ENCODE measurements at places on chromosomes 7 and 10. TPM values are rescaled to one million over a fixed set of nuclear protein-coding genes. Genes with fewer than 3 reads are reported as not detected.

The OR2A1 gene
- total RNA-seq, result not detected

The RNLS gene
- total RNA-seq, result 28.6 TPM

The PON3 gene
- total RNA-seq, result 1.4 TPM

The GDF2 gene
- total RNA-seq, result 0.11 TPM

The PTPRN2 gene
- total RNA-seq, result 2.9 TPM

- H3K27ac ChIP-seq, result no peak overlapping the region
- no peak for DNase-seq
- H3K4me1 ChIP-seq, result peaks cover 6% of the 10 kb centered on the region
- H3K36me3 ChIP-seq, result no peaks in the 10 kb centered on the region
- no peaks in the 10 kb centered on the region for H3K27me3 ChIP-seq
- H3K4me3 ChIP-seq, result no peak overlapping the region
Measured at GRCh38 chr10:11604865-11605650, 6.4 kb downstream of the USP6NL start.

GRCh38 chr7:111788286-111789047 is 226.2 kb upstream of the IMMP2L start:
- no peaks in the 10 kb centered on the region for H3K4me1 ChIP-seq
- no peak overlapping the region for H3K27ac ChIP-seq
- no peak for DNase-seq
- H3K4me3 ChIP-seq, result no peak overlapping the region
- H3K36me3 ChIP-seq, result no peaks in the 10 kb centered on the region

GRCh38 chr7:48183965-48184364 is 12.7 kb downstream of the ABCA13 start:
- H3K4me3 ChIP-seq, result no peak overlapping the region
- no peaks in the 10 kb centered on the region for H3K27me3 ChIP-seq
- no peaks in the 10 kb centered on the region for H3K36me3 ChIP-seq
- no peak for DNase-seq

DNA sequence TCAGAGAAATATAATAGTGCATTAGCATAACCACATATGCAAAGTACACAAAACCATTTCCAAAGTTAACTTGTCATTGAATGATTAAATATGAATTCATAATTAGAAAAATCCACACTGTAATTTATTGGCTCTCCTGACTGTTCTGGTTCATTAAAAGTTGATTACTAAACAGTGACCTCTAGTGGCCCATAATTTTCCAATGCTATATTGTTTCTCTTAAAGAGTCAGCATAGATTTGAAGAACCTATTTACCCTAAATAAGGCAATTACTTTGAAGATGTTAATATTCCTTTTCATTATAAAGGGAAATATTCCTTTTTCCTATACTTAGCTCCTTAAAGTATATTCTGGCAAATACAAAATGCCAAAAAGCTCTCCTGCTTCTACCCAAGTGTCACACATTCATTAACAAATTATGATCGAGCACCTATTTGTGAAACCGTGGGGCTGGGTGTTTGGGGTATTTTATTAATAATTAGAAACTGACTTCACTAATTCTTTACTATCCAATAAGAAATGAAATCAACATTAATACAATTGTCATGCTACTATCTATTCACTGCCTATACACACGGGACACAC is 86.2 kb downstream of the HIBADH start:
- no peaks in the 10 kb centered on the region for H3K36me3 ChIP-seq
- no peak overlapping the region for H3K27ac ChIP-seq
- H3K4me1 ChIP-seq, result no peaks in the 10 kb centered on the region
- H3K27me3 ChIP-seq, result no peaks in the 10 kb centered on the region
- DNase-seq, result no peak

GRCh38 chr7:156781972-156782371 is 111.0 kb downstream of the LMBR1 start:
- no peaks in the 10 kb centered on the region for H3K4me1 ChIP-seq
- no peak overlapping the region for H3K4me3 ChIP-seq
- no peak for DNase-seq
- no peak overlapping the region for H3K27ac ChIP-seq
- no peaks in the 10 kb centered on the region for H3K27me3 ChIP-seq

DNA sequence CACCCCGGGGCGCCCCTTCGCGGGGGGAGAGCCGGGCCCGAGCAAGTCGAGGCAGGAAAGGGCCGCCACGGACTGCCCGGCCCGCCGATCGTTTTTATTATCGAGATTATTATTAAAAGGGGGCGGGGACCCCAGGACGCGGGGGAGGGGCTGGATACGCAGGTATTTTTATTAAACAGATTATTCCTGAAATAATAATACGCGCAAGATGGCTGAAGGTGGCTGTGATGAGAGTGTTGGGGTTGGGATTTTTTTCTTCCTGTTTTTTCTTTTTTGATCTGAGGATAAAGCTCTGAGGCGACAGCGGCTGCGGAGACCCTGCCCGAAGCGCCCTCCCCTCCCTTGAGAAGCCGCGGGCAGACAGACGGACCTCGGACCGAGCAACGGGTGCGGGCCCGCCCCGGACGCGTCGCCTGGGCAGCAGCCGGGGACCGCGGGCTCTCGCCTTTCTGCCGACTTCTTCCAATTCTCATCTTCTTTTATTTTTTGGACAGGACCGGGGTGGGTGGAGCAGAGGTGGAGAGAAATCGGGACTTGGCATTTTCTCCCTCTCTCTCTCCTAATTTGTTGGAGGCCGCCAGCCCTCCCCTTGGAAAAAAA is 1.4 kb upstream of the TRIM8 start:
- H3K36me3 ChIP-seq, result no peaks in the 10 kb centered on the region
- peak overlapping the region; percentile 97 for H3K27ac ChIP-seq

DNA sequence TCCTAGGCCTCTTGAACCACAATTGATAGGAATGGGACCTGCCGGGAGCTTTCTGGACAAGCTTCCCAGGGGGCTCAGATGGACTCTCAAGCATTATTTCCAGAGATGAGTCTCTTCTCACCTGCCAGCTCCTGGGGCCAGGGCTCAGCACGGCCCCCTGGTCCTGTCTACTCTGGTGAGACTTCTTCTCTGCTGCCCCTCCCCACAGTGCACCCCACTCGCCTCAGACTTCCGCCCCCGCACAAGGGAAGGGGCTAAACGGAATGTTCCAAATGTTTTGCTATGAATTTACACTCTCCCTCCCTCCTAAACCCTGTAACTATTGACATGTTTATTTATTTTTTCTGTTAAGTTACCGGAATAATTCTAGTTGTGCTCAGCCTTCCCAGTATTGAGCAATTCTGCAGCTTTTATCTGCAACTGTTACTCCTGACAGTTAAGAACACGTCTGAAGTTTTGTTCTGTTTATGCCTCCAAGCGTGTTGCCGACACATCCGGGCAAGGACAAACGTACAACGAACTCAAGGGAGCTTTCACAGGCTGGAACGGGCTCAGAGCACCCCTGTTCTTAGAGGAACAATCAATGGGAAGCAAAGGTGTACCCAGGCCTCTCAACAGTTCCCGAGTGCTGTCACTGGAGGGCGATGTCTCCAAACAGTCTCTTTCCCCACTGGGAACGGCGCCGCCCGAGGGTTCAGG is 55.2 kb downstream of the FHIP2A start:
- DNase-seq, result peak; percentile 90
- no peaks in the 10 kb centered on the region for H3K36me3 ChIP-seq
- no peak overlapping the region for H3K27ac ChIP-seq
- peaks cover 19% of the 10 kb centered on the region for H3K4me1 ChIP-seq

- H3K27ac ChIP-seq, result no peak overlapping the region
- no peaks in the 10 kb centered on the region for H3K36me3 ChIP-seq
- no peaks in the 10 kb centered on the region for H3K27me3 ChIP-seq
- peaks cover 15% of the 10 kb centered on the region for H3K4me1 ChIP-seq
Measured at GRCh38 chr10:92757711-92758104, 68.0 kb downstream of the HHEX start.
